ENCODE measurements at places on chromosomes 6 and 20.

DNA sequence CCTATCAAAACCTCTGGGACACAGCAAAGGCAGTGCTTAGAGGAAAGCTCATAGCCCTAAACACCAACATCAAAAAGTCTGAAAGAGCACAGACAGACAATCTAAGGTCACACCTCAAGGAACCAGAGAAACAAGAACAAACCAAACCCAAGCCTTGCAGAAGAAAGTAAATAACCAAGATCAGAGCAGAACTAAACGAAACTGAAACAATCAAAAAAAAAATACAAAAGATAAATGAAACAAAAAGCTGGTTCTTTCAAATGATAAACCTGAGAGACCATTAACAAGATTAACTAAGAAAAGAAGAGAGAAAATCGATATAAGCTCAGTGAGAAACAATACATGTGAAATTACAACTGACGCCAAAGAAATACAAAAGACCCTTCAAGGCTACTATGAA, 34.8 kb upstream of the RUNX2 start:
- DNase-seq: no peak

- DNase-seq: no peak
Measured at GRCh38 chr6:149969635-149970034, 5.9 kb downstream of the ULBP1 start.

GRCh38 chr20:36607586-36608387, 2.2 kb downstream of the RAB5IF start:
- DNase-seq: no peak

DNA sequence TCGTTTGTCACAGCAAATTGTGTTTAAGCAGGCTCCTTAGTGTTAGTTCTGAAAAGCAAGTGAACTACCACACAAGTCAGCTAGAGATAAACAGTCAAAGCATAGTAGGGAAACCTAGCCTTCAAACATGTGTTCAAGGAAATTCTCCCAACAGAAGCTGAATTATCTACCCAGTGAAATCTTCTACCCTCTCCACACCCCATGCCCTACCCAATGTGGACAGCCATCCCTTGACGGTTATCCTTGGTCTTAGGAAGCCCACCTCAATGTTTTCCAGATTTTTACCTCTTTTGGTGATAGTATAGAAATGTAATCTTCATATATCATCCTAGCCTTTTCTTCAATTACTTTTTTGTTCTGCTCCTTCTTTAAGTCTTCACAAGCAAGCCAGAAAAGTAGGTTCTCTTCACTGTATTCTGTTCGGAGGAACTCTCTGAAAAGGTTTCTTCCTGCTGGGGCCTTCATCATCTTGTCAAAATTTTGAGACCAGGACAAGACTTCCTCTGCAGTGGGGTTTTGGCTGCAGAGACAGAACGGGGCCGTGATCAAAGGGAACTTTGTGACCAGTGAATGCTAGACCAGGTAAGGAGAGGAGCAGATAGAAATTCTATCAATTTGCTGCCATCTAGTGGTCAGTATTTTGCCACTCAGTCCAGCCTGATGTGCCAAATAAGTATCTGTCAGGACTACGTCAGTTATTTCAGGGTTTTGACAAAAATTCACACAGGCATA, 21.6 kb upstream of the MTRF1L start:
- peak; percentile 46 for DNase-seq

DNA sequence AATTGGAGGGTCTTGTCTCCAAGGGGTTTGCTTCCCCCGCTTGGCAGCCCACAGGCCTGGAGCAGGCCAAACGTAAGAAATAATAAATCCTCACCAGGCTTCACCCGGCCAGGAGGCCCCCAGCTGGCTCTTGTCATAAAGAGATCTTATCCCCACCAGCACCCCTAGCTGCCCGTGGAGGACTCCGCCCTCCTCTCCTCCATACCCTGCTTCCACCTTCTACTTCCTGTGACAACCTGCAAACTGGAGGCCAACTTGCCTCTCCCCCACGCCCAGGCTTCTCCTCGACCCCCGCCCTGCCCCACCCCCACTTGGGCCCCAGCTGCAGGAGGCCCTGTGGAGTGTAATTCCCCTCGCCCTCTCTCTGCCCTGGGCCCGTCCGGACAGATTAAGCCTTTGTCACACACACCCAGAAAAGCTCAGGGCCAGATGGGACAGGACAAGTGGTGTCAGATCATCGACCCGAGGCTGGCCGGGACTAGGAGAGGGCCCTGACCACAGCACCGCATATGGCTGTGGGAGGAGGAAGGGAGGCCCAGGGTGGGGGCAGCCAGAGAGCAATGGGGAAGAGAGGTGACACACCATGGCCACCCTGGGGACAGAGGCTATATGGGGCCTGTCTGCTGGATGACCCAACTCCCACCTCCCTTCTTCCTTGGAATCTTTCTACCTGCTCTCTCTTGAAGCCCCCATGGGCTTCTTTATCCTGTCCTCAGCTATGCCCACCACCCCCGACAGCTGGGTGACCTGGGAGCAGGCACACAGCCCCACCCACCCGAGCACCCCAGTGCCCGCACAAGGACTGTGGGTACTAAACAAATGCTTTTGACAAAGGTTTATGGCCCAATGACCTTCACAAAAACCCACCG, 3.9 kb downstream of the NOL4L start:
- no peak for DNase-seq

DNA sequence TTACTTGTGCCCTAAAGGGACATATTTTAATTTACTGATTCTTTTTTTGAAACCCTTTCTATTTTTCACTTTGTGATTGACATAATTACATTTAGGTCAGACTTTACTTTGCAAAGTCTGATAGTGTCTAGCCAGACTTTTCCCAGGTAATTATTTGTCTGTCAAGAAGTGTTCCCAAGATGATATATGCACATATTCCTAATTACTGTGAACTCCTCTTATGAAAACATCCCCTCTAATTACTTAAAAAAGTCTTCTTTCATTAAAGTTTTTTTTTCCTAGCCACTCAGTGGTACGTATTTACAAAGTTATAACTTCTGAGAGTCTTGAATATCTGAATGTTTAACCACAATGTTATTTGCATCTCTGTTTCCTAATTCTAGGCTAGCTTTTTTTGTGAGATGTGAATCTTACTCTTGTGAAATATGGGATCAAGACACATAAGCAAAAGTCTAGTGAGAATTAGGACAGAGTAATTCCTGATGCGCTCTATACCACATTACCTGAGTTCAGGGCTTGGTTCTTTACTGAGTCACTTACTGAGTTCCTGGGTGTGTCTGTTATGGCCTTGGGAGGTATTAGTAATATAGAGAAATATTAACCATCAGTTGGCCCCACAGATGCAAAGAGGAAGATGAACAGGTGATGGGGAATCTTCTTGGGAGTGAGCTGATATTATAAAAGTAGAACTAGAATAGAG, 27.9 kb downstream of the FAM83B start:
- no peak for DNase-seq

DNA sequence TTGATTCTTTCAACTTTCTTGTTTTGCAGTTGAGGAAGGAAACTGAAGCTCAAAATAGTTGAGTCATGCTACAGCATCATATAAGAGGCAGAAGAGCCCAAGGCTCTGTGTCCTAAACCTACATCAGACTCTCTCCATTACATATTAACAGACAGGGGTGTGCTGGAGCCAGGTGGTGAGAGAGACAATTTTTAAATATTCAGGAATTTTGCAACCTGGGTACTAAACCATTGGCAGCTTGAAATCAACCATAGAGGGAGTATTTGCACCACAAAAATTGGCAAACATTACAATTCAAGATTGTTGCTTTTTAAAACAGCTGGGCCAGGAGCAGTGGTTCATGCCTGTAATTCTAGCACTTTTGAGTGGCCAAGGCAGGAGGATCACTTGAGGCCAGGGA, 65.8 kb upstream of the SOX4 start:
- no peak for DNase-seq

DNA sequence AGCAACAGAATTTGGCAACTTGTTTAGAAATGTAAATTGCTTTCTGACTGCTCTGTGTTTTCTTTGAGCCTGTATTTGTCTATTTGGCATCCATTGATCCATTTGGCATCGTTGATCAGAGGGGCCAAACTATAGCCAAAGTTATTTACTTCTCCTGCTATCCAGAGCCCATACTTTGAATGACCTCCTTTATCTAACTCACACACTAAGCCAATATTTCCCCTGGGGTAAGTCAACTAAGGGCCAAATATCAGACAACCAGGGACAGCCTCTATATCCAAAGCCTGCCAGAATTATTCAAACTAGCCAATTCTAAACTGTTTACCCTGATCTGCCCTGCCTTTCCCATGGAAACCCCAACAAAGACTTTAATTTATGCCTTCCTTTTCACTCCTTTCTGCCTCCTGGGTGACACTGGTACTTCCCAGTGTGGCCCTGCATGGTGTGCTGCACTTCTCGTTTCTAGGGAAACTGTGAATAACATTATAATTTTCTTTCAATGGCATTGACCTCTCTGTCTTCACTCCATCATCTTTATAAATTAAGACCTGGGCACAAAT, 19.8 kb upstream of the ZNF184 start:
- no peak for DNase-seq

- DNase-seq: no peak
Measured at GRCh38 chr20:51720854-51721253, 47.3 kb downstream of the ATP9A start.

DNA sequence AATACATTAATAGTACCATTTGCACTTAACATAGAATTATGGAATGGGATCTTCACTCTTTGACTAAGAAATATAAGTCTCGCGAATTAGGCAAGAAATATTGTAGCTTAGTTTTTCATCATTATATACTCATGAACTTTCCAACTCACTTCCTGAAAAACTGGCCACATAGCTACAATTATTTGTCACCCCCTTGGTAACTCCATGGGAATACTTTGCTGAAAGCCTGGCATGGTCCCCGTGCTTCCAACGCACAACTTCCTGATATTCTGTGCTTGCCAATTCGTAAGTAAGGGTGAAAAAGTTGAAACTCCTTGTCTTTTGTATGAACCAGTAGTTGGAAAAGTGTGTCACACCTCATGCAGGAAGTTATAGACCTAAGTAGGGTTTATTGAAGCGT, 23.7 kb upstream of the HLA-DQA1 start:
- DNase-seq: no peak

DNA sequence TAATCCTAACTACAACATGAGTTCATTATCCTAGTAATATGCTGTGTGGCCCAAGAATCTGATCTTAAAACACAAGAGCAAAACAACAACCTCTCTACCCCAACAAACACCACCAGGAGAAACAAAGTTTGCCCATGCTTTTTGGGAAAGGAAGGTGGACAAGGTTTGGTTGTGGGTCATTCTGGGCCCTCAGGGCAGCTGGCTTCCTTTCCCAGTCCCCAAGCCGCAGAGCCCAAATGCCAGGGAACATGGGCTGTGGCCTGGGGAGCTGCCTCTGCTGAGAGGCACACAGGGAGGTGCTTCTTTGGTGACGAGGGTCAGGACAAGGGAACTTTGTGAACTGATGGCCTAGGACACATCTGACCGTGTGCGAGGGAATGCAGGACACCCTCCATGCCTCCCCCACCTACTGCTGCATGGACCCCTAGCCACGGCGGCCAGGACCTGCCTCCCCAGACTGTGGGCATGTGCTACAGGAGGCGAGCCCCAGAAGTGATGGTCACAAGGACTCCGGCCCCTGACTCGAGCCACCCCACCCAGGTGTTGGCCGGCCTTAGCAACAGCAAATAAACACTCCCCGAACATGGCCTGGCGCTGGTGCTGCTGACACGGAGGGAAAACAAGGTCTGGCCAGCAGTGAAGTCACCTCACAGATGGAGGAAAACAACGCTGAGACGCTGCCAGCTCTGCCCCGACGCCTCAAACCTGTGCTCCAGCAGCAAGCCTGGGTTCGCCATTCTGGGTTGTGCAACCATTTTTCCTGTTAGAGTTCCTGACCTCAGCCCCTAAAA, 55.6 kb downstream of the RRBP1 start:
- DNase-seq: no peak

GRCh38 chr6:52186075-52186474, at the start of gene IL17A:
TSS of gene IL17A (plus strand) at chr6:52186375. CDS start at chr6:52186432, 57 bp downstream.
- DNase-seq: no peak

- DNase-seq: no peak
Measured at GRCh38 chr6:82370788-82371187, 7.2 kb downstream of the TPBG start.

DNA sequence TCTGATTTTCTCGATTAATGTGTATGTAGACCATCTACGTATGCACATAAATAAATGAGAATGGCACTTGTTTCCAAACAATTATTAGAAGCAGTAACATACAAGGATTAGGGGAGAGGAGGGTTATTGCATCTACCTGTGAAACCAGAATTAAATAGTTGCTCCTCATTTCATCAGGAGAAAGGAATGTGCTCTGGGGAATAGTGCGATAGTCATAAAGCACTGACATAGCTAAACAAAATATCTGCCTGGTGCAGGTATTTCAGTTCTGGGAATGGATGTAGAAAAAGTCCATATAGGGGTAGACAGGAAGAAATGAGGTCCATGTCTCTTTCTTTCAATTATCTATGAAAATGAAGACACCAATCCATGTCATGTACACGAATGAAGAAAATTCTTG, 1.6 kb upstream of the ID4 start:
- no peak for DNase-seq

DNA sequence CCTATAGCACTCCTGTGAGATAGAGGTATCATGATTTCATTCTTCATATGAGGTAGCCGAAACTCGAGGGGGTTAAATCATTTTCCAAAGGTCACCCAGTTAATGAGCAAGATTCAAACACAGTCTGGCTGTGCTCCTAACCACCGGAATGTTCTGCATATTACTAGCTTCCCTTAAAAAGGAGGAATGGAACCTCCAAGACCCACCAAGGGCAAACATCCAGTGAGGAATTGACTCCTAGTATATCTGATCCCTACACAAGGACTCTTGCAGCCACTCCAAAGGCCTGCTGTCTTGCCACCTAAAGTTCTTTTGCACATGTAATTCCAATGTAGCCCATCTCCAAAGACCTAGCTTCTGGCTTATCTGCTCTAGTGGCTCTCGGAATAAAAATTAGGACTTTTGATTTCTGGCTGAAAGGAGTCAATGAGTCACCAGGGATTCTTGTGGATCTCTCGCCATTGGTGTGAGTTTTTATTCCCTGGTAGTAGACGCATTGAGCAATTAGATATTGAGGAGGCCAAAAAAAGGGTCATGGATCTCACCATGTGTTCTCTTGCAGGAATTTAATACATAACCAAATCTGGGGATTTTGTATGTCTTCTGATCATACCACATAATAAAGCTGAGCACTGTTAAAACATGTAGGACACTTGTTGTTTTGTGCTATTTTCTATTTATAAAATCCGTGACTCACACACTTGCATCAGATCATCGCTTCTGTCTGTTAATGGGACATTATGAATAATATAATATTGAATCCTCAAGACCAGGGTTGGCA, 9.1 kb downstream of the BCAS1 start:
- DNase-seq: no peak

GRCh38 chr6:28118217-28118616, 6.2 kb upstream of the ZSCAN16 start:
- DNase-seq: no peak

GRCh38 chr20:17825252-17825959, 125.6 kb downstream of the BANF2 start:
- DNase-seq: no peak

All from testis (tissue), 5 donors.